D721Med (cell line): ENCODE measurements at places on chromosomes 6 and 20.
A peak's percentile ranks its signal among the peaks of the same experiment; 100 is the strongest.

DNA sequence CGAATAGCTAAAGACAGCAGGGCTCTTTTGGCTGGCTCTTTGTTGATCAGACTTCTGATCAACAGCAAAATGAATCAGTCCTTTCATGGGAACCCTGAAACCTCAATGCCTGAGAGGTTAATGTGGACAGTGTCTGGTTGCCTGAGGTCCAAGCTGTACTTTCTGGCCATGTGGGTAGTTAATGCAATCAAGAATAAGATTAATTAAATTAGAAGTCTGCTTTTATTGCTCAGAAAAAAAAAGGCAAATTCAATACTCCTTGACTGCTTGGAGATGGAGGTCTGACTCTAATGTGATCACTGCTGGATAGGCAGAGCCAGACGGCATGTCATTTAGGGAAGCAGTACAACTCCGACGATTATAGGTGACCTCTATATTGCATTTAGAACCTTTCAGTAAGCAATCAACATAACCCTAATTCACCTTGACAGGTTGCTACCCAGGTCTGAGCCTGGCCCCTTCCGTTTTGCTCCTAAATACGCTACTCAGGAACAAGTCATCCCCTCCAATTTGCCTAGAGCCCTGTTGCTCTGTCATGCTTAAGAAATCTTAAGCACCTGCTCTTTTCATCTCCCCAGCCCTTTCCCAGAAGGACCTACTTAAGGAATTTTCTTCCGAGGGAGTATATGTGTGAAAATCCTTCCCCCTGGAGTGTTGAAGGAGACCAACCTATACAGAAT is 370.0 kb upstream of the SPTLC3 start:
- DNase-seq = no peak

- no peak for DNase-seq
Observed at GRCh38 chr20:15637950-15638754, 935.1 kb downstream of the KIF16B start.

DNA sequence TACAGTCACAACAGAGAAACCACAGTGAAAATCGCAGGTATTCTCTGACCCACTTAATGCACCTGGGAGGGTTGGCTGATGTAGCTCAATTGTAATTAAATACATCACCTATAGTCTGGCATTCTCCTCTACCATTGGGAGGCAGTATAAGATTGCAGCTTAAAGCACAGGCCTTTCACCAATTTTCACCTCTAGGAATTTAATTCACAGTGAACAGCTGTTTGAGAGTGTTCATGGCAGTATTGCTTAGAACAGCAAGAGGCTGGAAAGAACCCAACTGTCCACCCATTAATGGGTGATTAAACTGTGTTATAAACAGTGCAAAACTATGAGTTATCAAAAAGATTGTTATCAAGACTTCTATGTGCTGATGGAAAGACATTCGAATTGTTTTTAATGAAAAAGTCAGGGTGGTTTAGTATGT is 2.0 kb downstream of the EDEM2 start:
- peak; percentile 36 for DNase-seq

- DNase-seq = peak; percentile 50
Observed at GRCh38 chr6:44073612-44074438, 53.4 kb downstream of the MRPL14 start.

DNA sequence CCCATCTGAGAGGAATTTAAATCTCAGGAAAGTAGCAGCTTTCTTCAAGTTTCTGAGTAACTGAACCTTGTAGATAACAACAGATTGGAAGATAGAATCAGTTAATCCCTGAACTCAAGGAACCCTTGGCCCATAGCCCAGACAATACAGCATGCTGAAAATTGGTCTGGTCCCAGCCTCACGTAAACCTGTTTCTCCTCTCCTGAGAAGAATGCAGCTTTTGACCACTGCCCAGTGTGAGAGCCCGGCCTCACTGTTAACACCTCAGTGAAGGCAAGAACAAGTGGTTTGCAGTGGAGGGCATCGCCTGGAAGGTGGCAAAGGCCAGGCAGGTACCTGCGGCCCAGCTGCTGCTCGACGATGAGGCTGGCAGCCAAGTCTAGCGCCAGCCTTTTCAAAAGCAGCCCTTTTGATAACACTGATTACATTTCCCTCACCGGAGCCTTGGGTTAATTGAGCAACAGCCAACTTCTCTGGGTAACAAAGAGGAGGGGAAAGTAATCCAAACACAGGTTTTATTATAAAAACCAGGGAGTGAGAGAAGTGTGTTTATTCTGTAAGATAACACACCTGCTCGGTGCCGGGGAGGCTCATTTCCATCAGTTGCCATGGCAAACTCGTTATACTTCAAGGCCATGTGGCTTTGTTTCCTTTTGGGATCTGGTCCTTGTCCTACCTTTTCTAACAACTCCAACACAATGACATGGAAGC is 54.0 kb downstream of the TRAF3IP2 start:
- no peak for DNase-seq

DNA sequence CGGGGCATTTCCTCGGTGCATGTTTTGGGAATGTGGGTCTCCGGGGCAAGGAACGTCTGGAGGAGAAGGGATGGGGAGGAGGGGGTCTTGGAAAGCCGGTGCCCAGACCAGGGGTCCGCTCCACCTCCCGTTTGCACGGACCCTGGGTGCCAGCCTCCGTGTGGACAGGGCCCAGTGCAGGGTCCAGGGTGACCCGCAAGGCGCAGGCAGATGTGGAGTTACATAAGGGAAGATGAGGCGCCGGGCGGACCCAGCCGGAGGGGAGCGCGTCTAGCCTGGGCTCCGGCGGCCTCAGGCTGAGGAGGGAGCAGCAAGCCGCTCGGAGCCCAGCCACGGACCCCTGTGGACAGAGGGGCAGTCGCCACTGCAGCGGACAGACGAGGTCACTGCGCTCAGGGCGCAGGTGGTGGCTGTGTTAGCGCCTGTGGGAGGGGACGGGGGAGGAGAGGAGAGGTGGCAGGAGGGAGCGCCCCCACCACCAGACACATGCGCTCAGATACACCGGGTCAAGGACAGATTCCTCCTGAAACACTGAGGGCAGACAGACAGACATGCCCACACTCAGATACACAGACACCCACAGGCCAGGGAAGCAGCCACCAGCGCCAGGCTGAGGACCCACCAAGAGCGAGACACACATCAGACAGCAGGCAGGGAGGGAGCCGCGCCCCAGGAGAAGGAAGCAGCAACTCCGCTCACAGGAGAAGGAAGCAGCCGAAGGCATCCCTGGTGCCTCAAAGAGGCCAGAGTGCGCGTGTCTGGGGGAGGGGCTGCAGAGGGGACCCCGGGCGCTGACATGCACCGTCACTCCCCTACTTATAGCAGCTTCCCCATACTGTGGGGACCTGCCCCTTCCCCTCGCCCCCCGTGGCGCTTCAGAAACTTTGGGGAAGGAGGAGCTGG is 839 bp upstream of the HRH3 start:
- no peak for DNase-seq

GRCh38 chr6:82430611-82431010 is 67.0 kb downstream of the TPBG start:
- DNase-seq = no peak

DNA sequence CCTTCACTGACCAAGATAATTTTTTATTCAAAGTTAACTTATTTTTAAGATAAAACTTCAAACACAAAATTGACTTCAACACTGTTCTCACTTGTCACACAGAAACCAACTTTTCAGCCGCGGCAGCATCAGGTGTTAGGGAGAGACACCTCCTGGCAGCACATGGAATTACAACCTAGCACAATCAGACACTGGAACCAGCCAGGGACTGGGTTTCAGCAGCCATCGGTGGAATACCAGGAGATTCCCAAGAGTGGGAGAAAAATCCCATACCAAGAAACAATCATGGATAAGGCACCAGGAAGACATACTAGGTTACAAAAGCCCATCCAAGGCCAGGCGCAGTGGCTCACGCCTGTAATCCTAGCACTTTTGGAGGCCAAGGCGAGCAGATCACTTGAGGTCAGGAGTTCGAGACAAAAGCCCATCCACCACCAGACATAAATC is 70.0 kb downstream of the SNX5 start:
- DNase-seq = no peak

DNA sequence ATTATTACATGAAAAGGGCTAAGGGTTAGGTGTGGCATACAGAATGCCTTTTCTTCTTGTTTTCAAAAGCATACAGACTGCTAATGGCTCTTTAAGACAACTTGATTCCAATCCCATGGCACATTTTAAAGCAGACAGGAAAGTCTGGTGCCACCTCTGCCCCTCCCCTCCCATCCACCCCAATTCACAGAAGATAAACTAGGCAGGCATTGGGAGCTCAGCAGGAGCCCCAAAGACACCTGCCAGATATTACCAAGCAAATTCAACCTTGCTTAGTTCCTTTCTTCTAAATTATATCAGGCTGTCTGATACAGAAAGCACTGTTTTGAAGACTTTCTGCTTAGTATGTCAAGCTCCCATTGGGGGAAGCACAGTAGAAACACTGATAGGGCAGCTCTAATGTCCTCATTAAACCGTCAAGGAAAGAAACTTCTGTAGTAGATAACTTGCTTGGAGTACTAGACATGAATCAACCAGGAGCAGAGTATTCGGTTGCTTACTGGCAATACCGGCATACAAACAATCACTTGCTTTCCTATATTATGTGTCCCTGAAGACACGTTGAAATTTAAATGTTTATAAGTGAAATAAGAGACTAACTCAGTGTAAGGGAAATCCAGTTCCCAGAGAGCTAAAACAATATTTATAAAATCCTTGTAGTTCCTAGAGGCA is 13.0 kb downstream of the SESN1 start:
- DNase-seq = no peak

DNA sequence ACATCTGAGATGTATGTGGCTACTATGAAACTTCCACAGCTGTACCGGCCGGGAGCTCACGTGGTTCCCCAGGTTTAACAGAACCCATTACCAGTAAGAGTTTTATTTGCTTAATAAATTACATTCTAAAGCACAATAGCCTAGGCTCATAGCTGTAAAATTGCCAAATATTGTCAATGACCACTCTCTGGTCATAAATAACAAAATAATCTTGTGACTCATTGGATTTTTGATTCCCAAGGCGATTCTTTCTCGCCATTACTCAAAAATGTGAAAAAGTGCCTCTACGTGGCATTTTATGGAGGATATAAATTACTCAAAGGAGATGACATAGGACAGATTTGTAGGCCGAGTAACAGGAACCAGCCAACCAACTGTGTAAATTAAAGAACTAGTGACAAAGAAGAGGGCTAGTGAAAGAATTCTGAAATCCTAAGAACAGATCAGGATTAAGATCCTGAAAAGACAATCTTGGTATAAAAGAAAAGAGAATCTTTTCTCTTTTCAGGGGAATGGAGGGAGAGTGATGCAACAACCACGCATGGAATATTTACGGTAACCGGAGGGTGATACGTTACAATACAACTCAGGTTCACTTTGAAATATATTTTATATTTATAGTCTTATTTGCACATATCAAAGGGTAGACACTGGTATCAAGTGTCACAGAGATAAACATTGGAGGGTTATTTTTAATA is 199.7 kb downstream of the FOXC1 start:
- DNase-seq = no peak

DNA sequence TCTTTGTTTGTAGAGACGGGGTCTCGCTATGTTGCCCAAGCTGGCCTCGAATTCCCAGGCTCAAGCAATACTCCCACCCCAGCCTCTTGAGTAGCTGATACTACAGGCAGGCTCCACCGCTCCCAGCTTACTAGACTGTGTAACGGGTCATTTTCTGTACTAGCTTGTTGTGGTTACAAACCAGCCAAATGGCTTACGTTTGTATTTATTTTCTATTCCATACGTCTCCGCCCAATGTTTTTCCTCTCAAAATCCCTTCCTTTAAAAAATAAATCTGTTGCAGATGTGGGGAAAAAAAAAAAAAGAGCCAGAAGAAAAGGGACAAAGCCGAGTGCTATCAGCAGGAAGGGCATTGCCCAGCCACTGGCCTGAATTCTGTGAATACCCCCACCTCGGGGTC is 41.6 kb downstream of the PRND start:
- DNase-seq = no peak

GRCh38 chr20:31862506-31862905 is 7.8 kb downstream of the DUSP15 start:
- no peak for DNase-seq

DNA sequence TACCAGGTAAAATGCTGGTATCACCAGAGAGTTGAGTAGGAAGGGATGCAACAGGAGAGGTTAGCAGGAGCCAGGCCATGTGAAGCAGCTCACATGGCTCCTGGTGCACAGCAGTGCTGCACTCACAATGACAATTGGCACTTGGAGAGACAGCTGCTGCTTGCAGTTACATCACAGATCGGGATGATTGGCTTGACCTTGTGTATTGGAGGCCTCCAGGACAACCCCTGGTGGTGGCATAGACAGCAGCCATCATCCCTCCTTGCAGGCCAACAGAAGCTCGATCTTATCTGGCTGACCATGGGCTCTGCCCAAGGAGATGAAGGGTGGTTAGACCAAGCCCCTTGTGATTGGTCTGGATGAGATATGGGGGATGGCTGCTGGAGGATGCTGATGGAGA is 73.0 kb downstream of the EYA2 start:
- DNase-seq = no peak

DNA sequence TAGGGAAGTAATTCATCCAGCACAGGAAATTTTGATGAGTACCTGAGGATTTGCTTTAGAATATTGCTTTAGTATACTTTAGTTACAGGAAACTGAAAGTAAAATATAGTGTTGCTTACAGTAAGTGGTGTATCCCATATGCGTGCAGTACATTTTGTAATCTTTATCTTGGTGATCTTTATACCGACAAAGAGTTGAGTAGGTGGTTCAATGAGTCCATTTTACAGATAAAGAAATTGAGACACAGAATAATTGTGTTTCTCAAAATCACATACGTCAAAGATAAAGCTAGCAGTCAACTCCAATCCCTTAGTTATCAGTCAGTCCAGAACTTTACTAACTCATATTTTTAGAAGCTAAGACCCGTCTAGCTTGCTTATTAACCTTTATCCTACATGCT is 65.8 kb upstream of the E2F3 start:
- no peak for DNase-seq

DNA sequence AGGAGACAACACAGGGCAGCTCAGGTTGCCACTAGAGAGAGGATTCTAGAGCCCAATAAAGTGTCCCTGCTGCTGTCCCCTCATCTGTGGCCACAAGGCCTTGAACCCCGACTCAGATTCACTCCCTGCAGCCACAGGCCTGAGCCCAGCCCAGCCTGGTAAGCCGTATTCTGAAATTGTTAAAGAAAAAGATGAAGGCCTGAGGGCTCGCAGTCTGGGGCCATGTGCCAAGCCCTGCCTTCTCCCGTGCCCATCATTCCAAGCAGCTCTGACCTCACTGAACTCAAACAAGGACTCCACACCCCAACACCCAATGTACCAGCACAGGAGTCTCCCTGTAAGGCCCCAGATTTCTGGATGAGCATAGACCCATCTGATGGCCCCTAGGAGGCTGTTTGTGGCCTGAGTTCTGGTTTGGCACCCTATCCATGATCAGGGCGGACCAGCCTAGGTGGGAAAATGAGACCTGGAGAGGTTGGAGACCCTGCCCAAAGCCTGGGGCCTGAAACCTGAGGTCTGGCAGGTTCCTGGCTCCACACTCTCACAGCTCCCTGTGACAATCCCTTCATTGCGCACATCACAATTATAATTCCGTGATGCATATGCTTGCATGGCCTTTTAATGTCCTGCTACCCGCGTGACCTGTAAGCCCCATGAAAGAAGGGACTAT is 62.0 kb upstream of the TOP1 start:
- DNase-seq = no peak

- DNase-seq = no peak
Observed at GRCh38 chr6:34202329-34203201, 34.1 kb upstream of the HMGA1 start.

- DNase-seq = no peak
Observed at GRCh38 chr6:10791673-10792072, 44.1 kb downstream of the TMEM14B start.
